ENCODE measurements at places on chromosomes 4 and X. TPM values are rescaled to one million over a fixed set of nuclear protein-coding genes. Genes with fewer than 3 reads are reported as not detected.

- DNase-seq: no peak
Observed at GRCh38 chrX:140817943-140818342, 108.4 kb downstream of the LINC00632 start.

DNA sequence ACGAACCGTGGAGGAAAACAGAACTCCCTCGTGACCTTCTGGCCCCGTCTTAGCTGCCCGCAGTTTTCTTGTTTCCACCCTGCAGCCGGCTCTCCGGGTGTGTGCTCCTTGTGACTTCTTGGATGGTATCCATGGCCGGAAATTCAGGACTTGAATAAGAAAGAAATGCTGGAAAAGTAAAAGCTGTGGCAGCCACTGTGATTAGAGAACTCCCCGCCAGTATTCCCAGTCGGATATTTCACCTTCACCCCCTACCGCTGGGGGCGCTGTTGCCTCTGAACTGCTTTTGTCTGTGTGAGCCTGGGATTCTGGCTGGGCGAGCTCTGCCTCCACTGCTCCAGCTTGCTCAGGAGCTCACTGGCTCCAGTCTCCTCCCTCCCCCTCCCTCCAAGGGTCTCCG is 41.5 kb upstream of the CYP4V2 start:
- peak; percentile 47 for DNase-seq

GRCh38 chr4:186707996-186708395 is 15.7 kb downstream of the FAT1 start:
- no peak for DNase-seq

GRCh38 chr4:40199179-40199670 is 2.4 kb downstream of the RHOH start:
- no peak for DNase-seq

ART3 gene
- not detected for total RNA-seq

CFP gene
- total RNA-seq: 0.74 TPM

Data from Daoy (cell line).